ENCODE measurements at places on chromosomes 12 and 14. TPM values are rescaled to one million over a fixed set of nuclear protein-coding genes. Genes with fewer than 3 reads are reported as not detected.
A peak's percentile ranks its signal among the peaks of the same experiment; 100 is the strongest.

- H3K36me3 ChIP-seq = no peaks in the 10 kb centered on the region
- no peak overlapping the region for H3K4me3 ChIP-seq
- H3K4me1 ChIP-seq = peaks cover 8% of the 10 kb centered on the region
- no peaks in the 10 kb centered on the region for H3K27me3 ChIP-seq
- DNase-seq = no peak
These were observed 144.4 kb downstream of the AKAP6 start for GRCh38 chr14:32473464-32473855.

- no peaks in the 10 kb centered on the region for H3K27me3 ChIP-seq
- H3K4me3 ChIP-seq = no peak overlapping the region
- no peaks in the 10 kb centered on the region for H3K36me3 ChIP-seq
- H3K4me1 ChIP-seq = no peaks in the 10 kb centered on the region
- DNase-seq = no peak
These were observed 393.0 kb downstream of the FSCB start for GRCh38 chr14:44113769-44114730.

DNA sequence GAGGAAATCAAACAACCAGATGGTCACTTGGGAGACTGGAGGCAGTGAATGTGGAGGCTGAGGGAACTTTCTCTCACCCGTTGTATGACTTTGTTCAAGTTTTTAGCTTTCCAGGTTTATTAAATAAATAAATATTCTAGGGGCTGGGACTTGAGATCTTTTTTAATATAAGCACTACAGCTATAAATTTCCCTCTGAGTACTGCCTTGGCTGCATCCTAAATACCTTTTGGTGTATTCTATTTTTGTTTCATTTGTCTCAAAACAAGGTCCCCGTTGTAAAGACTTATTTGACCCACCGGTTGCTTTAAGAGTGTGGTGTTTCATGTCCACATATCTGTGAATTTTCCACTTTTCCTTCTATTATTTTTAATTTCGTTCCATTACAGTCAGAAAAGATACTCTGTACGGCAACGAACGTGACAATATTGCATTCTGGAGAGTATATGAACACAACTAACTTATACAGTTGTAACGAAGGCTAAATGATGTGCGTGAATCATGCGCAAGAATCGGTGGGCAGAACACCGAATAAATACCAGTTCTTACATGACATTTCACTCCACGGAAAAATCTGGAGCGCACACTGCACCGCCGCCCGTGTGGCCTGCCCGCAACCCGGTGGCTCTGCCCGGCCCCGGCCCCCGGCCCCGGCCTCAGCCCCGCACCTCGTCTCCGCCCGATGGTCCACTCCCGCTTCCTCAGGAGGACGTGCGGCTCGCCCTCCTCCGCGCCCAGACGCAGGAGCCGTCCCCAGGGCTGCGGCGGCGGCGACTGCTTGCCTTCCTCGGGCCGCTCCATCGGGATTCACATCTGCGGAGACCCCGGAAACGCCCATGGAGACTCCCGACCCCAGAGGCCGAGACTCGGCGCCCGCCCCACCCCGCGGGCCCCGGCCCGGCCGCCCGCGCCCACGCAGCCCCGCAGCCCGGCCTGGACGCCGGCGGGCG lies 602 bp downstream of the CHFR start:
- peak overlapping the region; percentile 73 for H3K4me3 ChIP-seq
- peaks cover 3% of the 10 kb centered on the region for H3K36me3 ChIP-seq
- H3K4me1 ChIP-seq = peaks cover 7% of the 10 kb centered on the region
- H3K27ac ChIP-seq = peak overlapping the region; percentile 58
- no peaks in the 10 kb centered on the region for H3K27me3 ChIP-seq

GRCh38 chr12:109481863-109482262 lies 4.4 kb downstream of the UBE3B start:
- no peak for DNase-seq
- H3K4me1 ChIP-seq = peaks cover 4% of the 10 kb centered on the region
- no peaks in the 10 kb centered on the region for H3K27me3 ChIP-seq
- H3K36me3 ChIP-seq = peaks cover 12% of the 10 kb centered on the region
- no peak overlapping the region for H3K27ac ChIP-seq

- H3K27ac ChIP-seq = no peak overlapping the region
- no peak for DNase-seq
- no peak overlapping the region for H3K4me3 ChIP-seq
These were observed 1111.1 kb downstream of the BCL11B start for GRCh38 chr14:98160901-98161300.

DNA sequence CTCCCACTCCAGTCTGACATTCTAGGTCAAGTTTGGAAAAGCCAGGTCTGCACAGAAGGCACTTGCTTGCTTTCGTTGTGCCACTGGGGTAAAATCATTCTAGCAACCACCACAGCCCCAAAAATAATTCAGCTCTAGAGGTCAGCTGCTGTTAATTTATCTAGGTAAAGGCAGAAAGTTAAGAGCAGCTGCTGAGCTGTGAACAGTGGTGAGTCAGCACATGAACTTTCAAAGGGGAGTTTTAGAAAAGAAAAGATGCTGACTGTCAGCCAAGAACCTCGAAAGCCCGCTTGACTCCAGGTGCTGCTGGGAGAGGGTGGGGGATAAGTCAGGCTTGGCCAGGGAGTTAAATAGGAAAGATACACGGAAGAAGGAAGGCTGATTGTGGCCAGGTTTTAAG lies 12.7 kb downstream of the CCDC197 start:
- peaks cover 3% of the 10 kb centered on the region for H3K27me3 ChIP-seq
- DNase-seq = peak; percentile 10
- no peaks in the 10 kb centered on the region for H3K4me1 ChIP-seq

GRCh38 chr12:125081427-125081826 lies 16.2 kb downstream of the AACS start:
- no peak overlapping the region for H3K27ac ChIP-seq
- no peaks in the 10 kb centered on the region for H3K4me1 ChIP-seq
- no peak overlapping the region for H3K4me3 ChIP-seq

DNA sequence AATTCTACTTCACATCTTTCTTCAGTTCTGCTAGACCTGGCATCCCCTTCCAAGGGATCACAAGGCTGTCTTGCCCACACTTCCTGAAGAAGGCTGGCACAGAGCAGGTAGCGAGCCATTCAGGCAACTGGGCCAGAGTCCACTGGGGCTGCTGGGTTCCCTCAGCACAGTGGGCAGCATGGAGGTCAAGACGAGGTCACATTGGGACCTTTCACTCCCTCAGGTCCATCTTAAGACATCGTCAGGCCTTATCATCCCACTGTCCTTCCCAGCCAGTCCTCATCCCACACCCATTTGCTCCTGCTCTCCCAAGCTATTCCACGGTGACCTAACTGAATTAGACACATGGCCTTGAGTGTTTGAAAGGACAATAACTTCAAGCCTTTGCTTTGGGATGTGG lies 143.1 kb upstream of the HIF1A start:
- H3K36me3 ChIP-seq = no peaks in the 10 kb centered on the region
- DNase-seq = no peak
- H3K4me1 ChIP-seq = peaks cover 33% of the 10 kb centered on the region
- peak overlapping the region; percentile 32 for H3K27ac ChIP-seq

DNA sequence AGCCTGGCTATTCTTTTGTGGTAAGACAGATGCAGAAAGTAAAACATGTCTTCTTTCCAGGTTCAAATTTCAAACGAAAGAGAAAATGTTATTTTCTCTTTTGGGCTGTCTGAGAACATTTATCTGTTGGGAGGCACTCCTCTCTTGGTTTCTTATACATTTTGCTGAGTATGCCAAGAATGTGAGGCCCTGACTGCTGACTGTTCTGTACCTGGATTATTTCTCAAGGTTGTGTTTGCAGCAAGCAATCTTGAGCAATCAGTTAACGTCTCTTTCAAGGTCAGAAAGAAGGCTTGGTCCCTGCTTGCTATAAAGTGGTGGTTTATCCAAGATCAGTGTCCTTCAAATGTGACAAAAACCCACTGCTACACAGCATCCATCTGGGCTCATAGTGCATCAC lies 9.8 kb downstream of the SSTR1 start:
- no peaks in the 10 kb centered on the region for H3K4me1 ChIP-seq
- no peaks in the 10 kb centered on the region for H3K27me3 ChIP-seq
- H3K27ac ChIP-seq = no peak overlapping the region
- no peak overlapping the region for H3K4me3 ChIP-seq

DNA sequence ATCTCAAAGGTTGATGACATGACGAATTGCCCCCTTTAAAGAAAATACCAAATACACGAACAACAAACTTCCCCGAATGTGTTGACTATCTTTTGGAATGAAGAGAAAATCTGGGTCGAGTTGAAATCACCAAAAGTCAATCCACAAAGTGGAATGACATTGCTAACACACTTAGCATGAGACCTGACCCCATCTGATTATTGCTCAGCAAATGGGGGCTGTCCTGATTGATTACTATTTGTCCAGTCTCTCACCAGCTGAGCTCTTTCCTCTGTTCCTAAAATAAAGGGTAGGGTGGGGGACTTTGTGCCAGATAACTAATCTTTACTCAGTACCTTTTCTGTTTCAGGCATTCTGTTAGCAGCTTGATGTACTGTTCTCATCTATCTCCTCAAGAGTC lies 223.4 kb downstream of the APAF1 start:
- DNase-seq = no peak
- no peaks in the 10 kb centered on the region for H3K36me3 ChIP-seq
- no peaks in the 10 kb centered on the region for H3K27me3 ChIP-seq

DNA sequence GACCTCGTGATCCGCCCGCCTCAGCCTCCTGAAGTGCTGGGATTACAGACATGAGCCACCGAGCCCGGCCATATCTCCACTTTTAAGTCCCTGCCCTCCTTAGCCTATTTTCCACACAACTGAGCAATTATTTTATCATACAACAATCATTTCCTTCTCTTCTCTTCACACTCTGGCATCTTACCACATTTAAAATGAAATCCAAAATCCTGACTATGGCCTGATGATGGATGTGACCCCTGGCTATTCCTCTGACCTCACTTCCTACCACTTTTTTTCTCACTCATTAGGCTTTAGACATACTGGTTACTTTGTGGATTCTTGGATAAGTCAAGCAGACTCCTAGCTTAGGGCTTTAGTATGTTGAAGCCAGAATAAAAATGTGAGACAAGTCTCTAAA lies 21.9 kb upstream of the EID3 start:
- H3K36me3 ChIP-seq = no peaks in the 10 kb centered on the region
- no peaks in the 10 kb centered on the region for H3K27me3 ChIP-seq
- H3K4me1 ChIP-seq = peaks cover 25% of the 10 kb centered on the region

The NRXN3 gene
- total RNA-seq = 0.51 TPM

The HOXC13 gene
- not detected for total RNA-seq

The CLEC4A gene
- 0.33 TPM for total RNA-seq

The SYT1 gene
- 0.51 TPM for total RNA-seq

The WASHC4 gene
- 98.3 TPM for total RNA-seq

The BEGAIN gene
- total RNA-seq = under 0.01 TPM

The B4GALNT1 gene
- total RNA-seq = 0.51 TPM

The RTN1 gene
- total RNA-seq = 0.17 TPM

The KCNH3 gene
- 0.17 TPM for total RNA-seq

All from fibroblast of lung (primary cell).